ENCODE measurements at places on chromosomes 2 and 18.

DNA sequence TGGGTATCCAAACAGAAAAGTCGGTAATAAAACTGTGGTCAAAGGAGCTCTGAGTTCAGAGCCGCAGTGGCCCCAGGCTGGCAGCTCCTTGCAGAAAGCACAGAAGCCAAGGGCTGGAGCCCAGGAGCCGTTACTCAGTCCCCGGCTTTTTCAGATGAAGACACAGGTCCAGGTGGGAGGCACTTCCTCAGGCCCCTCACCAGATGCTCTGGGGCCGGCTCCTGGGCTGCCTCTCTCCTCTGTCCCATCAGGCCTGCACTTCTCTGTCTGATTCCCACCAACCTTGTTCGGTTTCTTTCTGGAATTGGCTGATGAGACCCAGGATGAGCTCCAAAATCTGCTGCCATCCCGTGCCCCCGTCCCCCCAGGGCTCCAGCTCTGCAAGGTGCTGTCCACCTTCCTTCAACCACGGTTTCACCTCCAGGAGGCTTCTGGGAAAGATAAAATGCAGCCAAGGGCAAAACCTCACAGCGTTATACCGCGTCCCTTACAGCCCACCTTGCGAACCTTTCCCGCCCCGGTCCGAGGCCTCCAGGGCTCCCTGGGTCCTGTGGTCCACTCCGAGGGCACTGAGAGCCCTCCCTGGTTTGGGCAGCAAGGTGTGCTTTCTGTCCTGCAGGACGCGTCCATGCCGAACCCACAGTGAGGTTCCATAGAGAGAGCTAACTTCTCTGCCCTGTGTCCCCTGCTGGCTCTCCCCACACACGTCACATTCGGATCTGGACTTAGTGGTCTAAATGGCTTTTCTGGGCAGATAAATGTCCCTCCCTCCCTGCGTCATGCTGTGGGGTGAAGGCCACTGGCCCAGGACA lies 102.9 kb downstream of the TPO start:
- H3K27me3 ChIP-seq, result peaks cover 5% of the 10 kb centered on the region
- H3K27ac ChIP-seq, result no peak overlapping the region
- no peaks in the 10 kb centered on the region for H3K4me1 ChIP-seq
- no peaks in the 10 kb centered on the region for H3K36me3 ChIP-seq

DNA sequence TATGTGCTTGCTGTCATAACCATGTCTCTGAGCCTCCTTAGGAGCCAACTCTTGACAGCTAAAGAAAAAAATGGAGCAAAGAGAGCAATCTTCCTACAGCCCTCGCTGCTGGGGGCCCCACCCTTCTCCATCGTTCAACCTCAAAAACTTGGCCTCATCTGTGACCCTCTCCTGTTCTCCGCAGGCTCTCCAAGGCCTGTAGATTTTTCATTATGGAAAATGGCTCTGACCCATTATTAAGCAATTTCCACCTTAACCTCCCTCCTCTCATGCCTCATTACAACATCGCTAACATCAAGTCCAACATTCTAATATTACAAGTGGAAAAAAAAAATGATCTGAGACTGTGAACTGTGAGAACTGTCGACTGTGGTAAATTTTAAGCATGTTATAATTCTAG lies 98.7 kb downstream of the SLC8A1 start:
- DNase-seq, result no peak
- H3K27ac ChIP-seq, result 0 out of 2 replicates have a peak overlapping the region, but pooled peaks have one; percentile 21
- peaks cover 16% of the 10 kb centered on the region for H3K4me1 ChIP-seq
- H3K27me3 ChIP-seq, result no peaks in the 10 kb centered on the region
- H3K4me3 ChIP-seq, result no peak overlapping the region
- no peaks in the 10 kb centered on the region for H3K36me3 ChIP-seq

- H3K4me3 ChIP-seq, result no peak overlapping the region
- no peak overlapping the region for H3K27ac ChIP-seq
- no peaks in the 10 kb centered on the region for H3K36me3 ChIP-seq
- H3K4me1 ChIP-seq, result peaks cover 3% of the 10 kb centered on the region
- no peaks in the 10 kb centered on the region for H3K27me3 ChIP-seq
- DNase-seq, result no peak
Observed at GRCh38 chr2:37469126-37469525, 124.7 kb downstream of the QPCT start.

GRCh38 chr18:44884431-44884830 lies 203.7 kb downstream of the SETBP1 start:
- H3K4me3 ChIP-seq, result no peak overlapping the region
- H3K27ac ChIP-seq, result no peak overlapping the region
- no peaks in the 10 kb centered on the region for H3K36me3 ChIP-seq

DNA sequence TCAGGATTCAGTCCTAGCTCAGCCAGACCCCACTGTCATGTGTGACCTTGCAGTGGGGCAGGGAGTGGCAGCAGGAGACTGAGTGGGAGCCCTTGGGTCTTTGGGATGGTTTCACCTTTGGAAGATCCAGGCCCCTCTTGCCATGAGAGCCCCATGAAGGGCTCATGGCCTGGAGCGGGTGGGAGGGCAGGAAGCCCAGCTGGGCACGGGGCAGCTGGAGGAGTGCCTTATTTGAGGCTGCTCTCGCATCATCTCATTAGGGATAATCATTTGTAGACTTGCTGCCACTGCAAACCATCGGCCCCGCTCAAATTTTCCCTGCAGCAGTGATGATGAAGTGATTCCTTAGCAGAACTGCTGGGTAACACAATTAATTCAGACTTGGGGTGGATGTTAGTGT lies 73.9 kb downstream of the TGOLN2 start:
- H3K4me3 ChIP-seq, result no peak overlapping the region
- H3K4me1 ChIP-seq, result peaks cover 41% of the 10 kb centered on the region
- H3K27ac ChIP-seq, result no peak overlapping the region
- DNase-seq, result no peak

GRCh38 chr18:25503567-25504081 lies 151.7 kb upstream of the ZNF521 start:
- H3K4me1 ChIP-seq, result no peaks in the 10 kb centered on the region
- H3K36me3 ChIP-seq, result no peaks in the 10 kb centered on the region
- H3K4me3 ChIP-seq, result peak overlapping the region; percentile 42
- H3K27me3 ChIP-seq, result peaks cover 3% of the 10 kb centered on the region
- peak overlapping the region; percentile 72 for H3K27ac ChIP-seq

DNA sequence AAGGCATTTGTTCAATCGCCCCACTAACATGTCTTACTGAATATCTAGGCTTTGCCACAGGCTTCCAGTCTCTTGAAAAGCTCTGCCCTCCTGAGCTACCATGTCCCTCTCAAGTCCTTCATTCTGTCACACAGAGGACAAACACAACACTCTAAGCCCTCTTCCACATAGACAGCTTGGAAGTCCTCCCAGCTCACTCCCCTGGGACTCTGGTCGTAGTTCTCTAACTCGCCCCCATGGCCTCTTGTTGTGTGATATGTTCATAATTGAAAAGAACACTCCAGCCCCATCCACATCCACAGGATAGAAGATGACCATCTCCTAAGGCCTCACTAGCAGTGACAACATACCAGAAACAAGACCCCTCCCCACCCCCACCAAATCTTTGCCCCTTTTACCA lies 37.9 kb downstream of the BUB1 start:
- no peaks in the 10 kb centered on the region for H3K27me3 ChIP-seq
- DNase-seq, result no peak
- H3K4me1 ChIP-seq, result no peaks in the 10 kb centered on the region
- no peak overlapping the region for H3K27ac ChIP-seq
- peaks cover 4% of the 10 kb centered on the region for H3K36me3 ChIP-seq

GRCh38 chr2:172551271-172551670 lies 4.6 kb upstream of the PDK1 start:
- H3K4me3 ChIP-seq, result no peak overlapping the region
- peak; percentile 41 for DNase-seq
- H3K27ac ChIP-seq, result no peak overlapping the region
- no peaks in the 10 kb centered on the region for H3K27me3 ChIP-seq
- peaks cover 10% of the 10 kb centered on the region for H3K4me1 ChIP-seq

GRCh38 chr18:12093520-12094257 lies at the start of gene ANKRD62:
TSS of gene ANKRD62 (plus strand) at chr18:12093843. CDS start at chr18:12094018, 175 bp downstream.
- DNase-seq, result no peak
- no peaks in the 10 kb centered on the region for H3K36me3 ChIP-seq
- no peak within 1 kb of the TSS for H3K4me3 ChIP-seq
- H3K27ac ChIP-seq, result no peak within 1 kb of the TSS
- H3K27me3 ChIP-seq, result no peaks in the 10 kb centered on the region
- no peaks in the 10 kb centered on the region for H3K4me1 ChIP-seq

- H3K4me1 ChIP-seq, result peaks cover 2% of the 10 kb centered on the region
- H3K4me3 ChIP-seq, result no peak overlapping the region
- H3K27ac ChIP-seq, result no peak overlapping the region
Observed at GRCh38 chr2:195600778-195601177, 56.2 kb upstream of the SLC39A10 start.

DNA sequence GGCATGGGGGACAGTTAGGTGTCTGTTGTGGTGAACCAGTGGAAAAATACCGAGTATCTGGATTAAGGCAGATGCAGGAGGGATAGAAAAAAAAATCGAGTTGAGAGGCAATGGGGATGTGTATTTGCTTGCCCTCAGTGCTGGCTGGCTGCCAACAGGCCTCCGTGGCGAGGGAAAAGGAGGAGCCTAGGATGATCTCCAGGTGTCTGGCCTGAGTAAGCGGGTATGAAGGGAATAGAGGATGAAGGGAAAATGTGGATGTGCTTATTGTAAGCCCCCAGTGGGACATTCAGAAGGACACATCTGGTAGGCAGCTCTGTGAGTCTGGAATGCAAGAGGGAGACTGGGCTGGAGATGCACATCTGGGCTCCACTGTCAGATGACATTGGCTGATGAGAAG lies 22.8 kb downstream of the KCNS3 start:
- H3K36me3 ChIP-seq, result no peaks in the 10 kb centered on the region
- H3K4me3 ChIP-seq, result no peak overlapping the region
- no peaks in the 10 kb centered on the region for H3K27me3 ChIP-seq

DNA sequence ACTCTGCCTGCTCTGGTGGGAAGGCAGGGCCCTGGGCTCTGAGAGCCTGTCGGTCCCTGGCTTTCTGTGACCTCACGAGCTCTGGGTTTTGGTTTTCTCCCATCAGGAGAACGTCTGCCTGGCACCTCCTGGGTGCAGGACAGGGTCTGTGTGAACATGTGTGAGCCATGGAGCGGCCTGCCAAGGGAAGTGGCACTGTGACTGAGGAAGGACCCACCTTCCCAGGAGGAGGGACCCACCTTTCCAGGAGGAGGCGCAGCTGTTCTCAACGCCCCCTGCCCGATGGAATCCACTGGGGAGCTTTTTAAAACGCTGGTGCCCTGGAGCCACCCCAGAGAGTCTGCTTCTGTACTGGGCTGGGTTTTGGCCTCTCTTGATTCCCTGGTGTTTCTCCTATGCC lies 168.7 kb downstream of the GLI2 start:
- peaks cover 21% of the 10 kb centered on the region for H3K4me1 ChIP-seq
- no peaks in the 10 kb centered on the region for H3K27me3 ChIP-seq
- no peak overlapping the region for H3K4me3 ChIP-seq
- no peak for DNase-seq
- peaks cover 4% of the 10 kb centered on the region for H3K36me3 ChIP-seq
- H3K27ac ChIP-seq, result no peak overlapping the region

DNA sequence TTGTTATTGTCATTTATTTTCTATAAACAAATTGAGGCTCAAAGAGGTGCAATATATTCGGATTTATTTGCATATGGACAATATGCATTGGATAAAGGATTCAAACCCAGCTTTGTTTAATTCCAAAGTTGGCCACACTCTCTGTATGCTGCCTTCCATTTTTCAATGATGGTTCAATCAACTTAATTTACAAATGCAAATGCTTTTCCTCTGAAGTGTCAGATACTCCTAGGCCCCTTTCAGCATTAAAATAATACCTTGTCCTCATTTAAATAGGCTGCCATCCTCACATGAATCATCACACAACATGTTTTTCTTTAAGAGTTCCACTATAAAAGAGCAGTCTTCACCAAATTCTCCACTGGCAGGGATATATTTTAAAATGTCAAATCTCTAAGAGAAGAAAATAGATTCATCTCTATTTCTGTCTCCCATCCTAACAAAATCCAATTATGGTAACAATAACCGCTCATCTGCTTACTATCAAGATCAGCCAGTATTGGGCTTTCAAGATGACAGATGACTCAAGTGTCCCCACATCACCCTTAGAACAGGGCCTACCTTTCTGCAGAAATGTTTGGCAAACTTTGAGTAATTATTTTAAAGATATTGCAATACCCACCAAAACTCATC lies 114.8 kb downstream of the SCG2 start:
- H3K36me3 ChIP-seq, result no peaks in the 10 kb centered on the region
- no peaks in the 10 kb centered on the region for H3K4me1 ChIP-seq
- DNase-seq, result no peak
- H3K27me3 ChIP-seq, result no peaks in the 10 kb centered on the region

DNA sequence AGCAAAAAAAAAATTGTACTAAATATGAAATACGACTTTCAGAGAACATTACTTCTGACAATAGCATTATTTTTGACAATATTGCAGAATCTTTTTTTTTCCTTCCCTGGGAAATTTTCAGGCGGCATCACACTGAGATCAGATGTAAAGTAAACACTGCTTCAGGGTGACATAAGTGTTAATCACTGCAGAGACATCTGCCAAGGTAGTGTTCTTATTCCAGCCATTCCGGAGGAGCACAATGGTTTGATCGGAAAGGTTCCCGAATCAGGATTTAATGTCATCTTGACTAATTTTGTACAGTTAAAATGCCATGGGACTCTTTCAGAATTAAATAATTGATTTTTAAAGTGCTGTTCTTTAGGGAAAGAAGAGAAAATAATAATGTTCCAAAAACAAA lies 56.7 kb upstream of the ZNF236 start:
- no peaks in the 10 kb centered on the region for H3K4me1 ChIP-seq
- no peak overlapping the region for H3K4me3 ChIP-seq
- DNase-seq, result no peak
- peaks cover 2% of the 10 kb centered on the region for H3K27me3 ChIP-seq
- H3K36me3 ChIP-seq, result no peaks in the 10 kb centered on the region

- H3K27ac ChIP-seq, result no peak overlapping the region
- DNase-seq, result peak; percentile 42
- H3K36me3 ChIP-seq, result no peaks in the 10 kb centered on the region
- no peaks in the 10 kb centered on the region for H3K27me3 ChIP-seq
Observed at GRCh38 chr2:132969371-132969985, 299.5 kb upstream of the LYPD1 start.

- no peak overlapping the region for H3K27ac ChIP-seq
- no peaks in the 10 kb centered on the region for H3K4me1 ChIP-seq
- no peaks in the 10 kb centered on the region for H3K36me3 ChIP-seq
- H3K4me3 ChIP-seq, result no peak overlapping the region
- no peak for DNase-seq
Observed at GRCh38 chr18:49663899-49664890, 102.3 kb downstream of the LIPG start.

GRCh38 chr2:109736177-109736827 lies 57.8 kb upstream of the RGPD5 start:
- H3K27ac ChIP-seq, result no peak overlapping the region
- peak; percentile 65 for DNase-seq
- peaks cover 6% of the 10 kb centered on the region for H3K27me3 ChIP-seq
- H3K4me1 ChIP-seq, result no peaks in the 10 kb centered on the region
- no peaks in the 10 kb centered on the region for H3K36me3 ChIP-seq

All from IMR-90 (cell line).